ENCODE measurements at places on chromosomes 12 and 14.
A peak's percentile ranks its signal among the peaks of the same experiment; 100 is the strongest.

- no peak for DNase-seq
Measured at GRCh38 chr12:124501112-124501561, 66.3 kb downstream of the NCOR2 start.

DNA sequence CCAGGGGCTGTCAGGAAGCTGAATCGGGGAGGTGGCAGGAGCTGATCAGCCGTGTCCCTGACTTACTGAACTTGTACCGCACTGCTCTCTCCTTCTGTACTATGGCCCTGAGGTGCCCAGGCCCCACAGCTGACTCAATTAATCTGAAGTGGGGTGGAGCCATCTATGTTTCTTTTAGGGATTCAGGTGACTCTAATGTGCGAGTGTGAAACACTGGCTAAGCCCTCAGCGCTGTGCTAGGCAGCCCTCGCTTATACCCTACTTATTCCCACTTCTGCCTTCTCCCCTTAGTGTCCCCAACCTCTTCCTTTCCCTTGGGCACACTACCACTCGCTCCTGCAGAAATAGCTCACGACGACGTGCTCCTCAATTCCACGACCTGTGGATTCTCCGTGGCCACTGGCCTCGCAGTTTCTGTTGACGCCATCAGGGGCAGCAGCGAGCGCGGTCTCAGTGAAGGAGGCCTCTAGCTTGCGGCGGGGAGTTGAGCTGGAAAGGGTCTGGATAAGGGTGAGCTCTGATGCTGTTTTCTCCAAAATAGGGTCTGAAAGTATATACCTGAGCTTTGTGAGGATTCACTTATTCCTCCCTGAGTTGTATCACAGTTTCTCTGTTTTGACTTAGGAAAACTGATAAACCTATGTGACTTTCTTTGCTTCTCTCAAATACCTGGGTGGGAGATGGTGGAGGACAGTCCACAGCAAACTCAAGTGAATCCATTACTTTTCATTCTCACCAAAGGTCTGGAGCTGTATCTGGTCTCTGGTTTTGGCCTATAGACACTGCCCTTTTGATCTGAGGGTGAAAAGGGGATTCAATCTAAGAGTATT lies 167.6 kb downstream of the SLC41A2 start:
- DNase-seq: peak; percentile 12

- DNase-seq: no peak
Measured at GRCh38 chr12:68839183-68840147, 31.5 kb downstream of the MDM2 start.

DNA sequence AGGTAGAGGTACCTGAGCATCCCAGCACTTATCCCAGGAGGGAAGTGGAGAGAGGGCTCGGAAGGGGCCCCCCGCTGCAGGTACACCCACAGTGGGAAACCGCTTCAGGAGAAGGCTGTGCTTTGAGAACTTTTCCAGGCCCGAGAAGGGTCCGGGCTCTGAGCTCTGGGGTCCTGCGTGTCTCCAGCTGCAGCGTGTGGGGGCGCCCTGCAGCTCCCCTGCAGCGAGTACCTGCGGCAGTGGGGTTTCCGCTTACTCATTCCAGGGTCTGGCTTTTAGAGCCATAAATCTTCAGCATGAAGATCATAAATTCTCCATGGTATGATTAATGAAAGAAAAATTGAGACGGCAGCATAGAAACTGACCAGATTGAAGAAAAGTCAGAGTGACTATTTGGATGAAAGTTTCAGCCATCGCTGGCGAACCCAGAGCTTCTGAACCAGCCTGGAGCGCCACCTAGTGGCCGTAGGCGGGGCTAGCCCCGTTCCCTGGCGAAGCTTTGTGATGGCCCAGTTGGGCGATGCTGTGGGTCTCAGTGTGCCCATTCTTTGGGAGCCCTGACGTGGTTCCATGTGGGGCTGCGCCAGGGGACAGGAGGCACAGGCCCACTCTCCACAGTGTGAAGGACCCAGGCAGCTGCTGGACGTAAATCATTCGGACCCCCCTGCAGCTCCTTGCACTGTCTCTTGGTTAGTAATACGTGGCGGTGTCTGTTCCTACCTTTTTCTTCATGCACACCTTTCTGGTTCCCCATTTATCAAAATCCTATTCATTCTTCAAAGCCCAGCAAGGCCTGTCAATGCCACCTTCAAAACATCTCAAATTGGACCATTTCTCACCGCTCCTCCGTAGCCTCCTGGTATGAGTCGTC lies 198.2 kb downstream of the TSPAN9 start:
- DNase-seq: no peak

DNA sequence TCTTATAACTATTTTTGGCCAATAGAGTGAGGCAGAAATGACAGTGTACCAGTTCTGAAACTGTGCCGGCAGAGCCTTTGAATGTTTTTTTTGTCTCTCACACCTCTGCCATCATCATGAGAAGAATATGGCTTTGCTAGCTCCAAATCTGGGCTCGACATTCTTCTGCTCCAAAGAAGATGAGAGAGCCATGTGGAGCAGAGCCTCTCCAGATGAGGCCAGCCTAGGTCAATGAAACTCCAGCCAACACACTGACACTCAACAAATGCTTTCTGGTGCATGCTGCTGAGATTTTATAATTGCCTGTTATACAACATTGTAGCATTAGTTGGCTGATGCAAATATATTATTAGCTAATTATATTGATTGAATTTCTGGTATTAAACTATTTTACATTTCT lies 154.7 kb downstream of the SLC38A4 start:
- no peak for DNase-seq

DNA sequence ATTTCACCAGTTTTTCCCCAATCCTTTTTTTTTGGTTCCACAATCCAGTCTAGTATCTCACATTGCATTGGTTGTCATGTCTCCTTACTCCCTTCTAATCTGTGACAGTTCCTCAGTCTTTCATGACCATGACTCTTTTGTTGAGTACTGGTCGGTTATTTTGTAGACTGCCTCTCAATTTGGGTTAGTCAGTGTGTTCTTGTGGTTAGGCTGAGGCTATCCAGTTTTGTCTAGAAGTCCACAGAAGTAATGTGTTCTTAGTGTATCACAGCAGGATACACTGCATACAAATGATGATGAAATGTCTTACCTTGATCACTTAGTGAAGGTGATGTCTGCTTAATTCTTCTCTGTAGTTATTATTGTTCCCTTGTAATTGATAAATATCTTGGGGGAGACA lies 24.8 kb downstream of the PELI2 start:
- no peak for DNase-seq

DNA sequence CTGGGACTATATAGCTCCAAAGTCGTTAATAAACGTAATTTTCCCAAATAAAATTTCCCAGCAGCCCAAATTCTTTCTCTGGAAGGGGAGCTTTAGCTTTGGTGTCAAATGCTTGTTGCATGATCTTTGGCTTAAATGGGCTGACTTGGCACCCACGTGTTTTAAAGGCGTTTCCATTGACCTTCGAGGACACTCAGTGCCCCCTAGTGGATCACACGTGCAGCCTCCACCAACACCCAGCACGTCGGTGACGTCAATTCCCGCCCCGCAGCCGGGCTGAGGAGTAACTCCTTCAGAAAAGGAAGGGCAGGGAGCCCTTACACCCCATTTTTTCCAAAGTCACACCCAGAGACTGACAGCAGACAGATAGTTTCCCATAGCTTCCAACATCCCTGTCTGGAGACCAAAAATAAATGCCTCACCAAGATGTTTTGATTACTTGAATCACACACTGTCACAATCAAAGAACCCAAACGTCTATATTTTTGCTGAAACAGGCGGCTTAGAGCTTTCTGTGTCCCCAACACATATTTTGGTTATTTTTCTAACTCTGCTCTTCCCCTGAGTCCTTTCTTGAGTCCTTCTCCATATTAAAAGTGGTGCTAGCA lies 707.9 kb downstream of the AACS start:
- DNase-seq: no peak

DNA sequence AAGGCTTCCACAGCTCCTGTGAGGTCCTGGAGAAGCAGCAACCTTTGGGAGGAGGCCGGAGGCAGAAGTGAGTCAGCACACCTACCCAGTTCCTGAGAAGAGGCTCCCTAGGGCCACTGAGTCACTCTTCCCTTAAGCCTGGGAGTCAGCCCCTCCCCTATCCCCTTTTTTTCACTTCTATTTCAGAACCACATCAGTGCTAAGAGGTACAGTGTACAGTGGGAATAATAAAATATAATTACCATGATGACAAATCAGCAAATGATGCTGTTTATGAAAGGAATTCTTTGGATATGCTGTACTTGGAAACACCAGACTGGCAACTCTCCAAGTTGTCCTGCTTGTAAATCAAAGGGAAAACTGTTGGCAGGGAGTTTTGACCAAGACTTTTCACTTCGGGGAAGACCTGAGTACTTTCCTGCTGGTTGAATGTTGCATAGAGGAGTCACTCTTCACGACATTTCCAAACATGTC lies 7.8 kb upstream of the TBPL2 start:
- DNase-seq: no peak

- no peak for DNase-seq
Measured at GRCh38 chr12:104546575-104546974, 89.8 kb downstream of the CHST11 start.

DNA sequence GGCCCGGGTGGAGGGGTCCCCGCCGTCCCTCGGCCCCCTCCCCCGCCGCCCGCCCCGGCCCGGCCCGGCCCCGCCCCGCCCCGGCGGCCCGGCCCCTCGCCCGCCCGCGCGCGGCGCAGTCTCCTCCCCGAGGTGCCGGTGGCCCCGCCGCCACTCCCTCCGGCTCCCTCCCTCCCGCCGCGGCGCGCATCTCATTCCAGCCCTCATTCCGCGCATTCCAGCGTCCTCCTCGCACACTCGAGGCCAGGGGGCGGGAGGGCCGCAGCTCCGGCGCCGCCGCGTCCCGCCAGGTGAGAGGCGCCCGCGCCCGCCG lies at the start of gene TEAD4:
Gene TEAD4 (plus strand): TSS at position 206 of the 313 bp plus-strand sequence.
- peak; percentile 83 for DNase-seq

DNA sequence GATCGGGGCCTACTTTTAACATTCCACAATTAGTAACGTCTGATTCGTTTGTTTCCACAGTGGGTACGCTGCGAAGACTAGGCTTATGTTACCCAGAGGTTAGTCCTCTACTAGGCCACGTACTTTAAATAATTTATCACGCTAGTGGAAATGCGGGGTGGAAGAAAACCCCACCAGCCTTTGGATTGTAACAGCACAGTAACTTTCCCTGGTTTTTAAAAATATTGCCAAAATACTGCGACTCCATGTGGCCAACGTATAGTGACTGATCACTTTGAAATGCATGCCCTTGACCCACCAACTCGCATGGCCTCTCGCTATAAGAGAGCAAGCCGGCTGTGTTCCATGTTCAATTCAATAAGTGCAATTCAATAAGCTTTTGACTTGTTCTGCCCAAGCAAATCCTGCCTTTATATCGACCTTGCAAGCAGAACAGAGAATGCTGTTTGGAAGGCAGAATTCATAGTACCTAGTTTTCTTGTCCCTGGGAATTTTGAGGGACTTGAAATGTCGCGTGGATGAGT lies 882 bp upstream of the GTF2A1 start:
- no peak for DNase-seq

GRCh38 chr14:76376409-76376877 lies 506 bp downstream of the ESRRB start:
- DNase-seq: no peak

GRCh38 chr14:79833781-79834180 lies 377.5 kb downstream of the DIO2 start:
- no peak for DNase-seq

DNA sequence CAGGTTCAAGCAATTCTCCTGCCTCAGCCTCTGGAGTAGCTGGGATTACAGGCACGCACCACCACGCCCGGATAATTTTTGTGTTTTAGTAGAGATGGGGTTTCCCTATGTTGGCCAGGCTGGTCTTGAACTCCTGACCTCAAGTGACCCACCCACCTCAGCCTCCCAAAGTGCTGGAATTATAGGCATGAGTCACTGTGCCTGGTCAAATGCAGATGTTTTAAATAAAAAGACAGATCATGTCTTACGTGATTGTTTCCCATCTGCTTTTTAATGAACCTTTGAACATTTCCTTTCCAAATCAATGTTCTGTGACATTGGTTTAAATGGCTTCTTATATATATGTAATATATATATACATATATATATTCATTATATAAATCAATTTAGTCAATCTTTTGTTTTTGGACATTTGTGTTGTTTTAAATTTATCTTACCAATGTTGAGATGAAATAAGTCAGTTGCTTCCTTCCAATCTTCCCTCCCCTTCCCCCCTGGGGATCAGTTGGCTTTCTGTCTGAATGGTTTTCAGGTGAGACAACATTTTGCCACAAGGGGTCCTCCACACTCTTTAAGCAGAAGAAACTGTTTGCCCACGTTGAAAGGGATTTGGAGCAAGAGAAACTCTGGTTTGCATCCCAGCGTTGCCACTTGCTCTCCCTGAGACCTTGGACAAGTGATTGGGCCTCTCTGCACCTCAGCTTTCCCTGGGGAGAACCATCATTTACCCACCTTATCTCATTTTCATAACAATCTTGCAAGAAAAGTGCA lies 47.6 kb upstream of the RBM19 start:
- no peak for DNase-seq

- no peak for DNase-seq
Measured at GRCh38 chr12:8849876-8850275, 27.5 kb downstream of the A2ML1 start.

- peak; percentile 7 for DNase-seq
Measured at GRCh38 chr12:81888106-81888740, 129.1 kb upstream of the PPFIA2 start.

- no peak for DNase-seq
Measured at GRCh38 chr12:25119020-25119419, 75.9 kb downstream of the DNAI7 start.

GRCh38 chr12:119686355-119686754 lies 18.4 kb downstream of the PRKAB1 start:
- DNase-seq: no peak

GRCh38 chr12:122040579-122041386 lies 19.1 kb downstream of the BCL7A start:
- DNase-seq: peak; percentile 78

- peak; percentile 62 for DNase-seq
Measured at GRCh38 chr14:76876076-76876475, 49.9 kb downstream of the LRRC74A start.

DNA sequence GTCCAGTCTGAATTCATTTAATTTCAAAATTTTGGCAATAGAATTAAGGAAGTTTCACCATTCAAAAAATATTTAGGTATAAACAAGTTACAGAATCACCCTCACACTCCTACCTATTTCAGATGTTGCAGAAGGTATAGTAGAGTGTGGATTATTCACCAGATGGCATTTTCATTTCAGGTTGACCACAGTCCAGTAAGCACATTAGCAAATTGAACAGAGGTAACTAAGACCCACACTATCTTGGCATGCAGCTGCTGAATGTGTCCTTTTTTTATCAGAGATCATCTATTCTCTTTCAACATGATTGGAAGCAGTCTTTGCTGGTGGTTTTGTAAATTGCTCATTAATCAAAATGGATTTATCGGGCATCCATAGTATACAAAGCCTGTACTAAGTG lies 151.8 kb upstream of the GARIN6 start:
- DNase-seq: no peak

DNA sequence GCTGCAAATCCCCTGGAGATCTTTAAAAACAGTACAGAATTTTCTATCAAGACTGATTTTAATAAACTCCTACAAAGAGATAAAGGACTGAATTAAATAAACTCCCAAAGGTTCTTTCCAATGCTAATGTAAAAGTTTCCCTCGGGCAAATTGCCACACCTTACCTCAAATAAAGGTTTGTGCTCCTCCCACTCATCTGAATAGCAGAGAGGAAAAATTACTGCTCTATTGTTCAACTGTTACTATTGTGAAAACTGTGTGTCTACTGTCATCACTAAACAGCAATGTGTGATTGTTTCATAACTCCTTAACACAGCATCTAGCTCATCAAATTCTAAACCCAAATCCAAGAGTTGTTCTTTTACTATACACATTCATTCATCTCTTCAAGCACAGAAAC lies 3.2 kb downstream of the SPTLC2 start:
- DNase-seq: no peak

All from renal pelvis (tissue), 12 donors.